Left lung (tissue), 14 donors: ENCODE measurements at places on chromosomes 16 and 17. TPM values are rescaled to one million over a fixed set of nuclear protein-coding genes. Genes with fewer than 3 reads are reported as not detected.

DNA sequence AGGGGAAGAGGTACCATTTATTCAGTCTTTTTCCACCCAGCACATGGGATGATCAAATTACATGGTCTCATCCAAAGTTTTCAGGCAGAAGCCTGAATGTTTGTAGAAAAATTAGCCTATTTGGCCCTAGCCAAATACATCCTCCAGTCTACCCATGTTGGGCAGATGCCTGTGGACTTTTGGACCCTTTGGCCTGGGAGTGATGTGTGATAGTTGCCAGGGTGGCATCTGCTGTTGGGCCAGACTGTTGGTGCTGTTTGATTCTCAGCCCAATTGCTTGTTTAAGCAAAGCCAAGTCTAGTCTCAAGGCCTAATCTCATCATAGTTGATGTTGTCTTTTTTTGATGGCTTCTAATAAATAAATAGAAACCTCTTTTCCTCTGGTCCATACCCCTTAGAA is 419.0 kb downstream of the CDH13 start:
- DNase-seq, result no peak

DNA sequence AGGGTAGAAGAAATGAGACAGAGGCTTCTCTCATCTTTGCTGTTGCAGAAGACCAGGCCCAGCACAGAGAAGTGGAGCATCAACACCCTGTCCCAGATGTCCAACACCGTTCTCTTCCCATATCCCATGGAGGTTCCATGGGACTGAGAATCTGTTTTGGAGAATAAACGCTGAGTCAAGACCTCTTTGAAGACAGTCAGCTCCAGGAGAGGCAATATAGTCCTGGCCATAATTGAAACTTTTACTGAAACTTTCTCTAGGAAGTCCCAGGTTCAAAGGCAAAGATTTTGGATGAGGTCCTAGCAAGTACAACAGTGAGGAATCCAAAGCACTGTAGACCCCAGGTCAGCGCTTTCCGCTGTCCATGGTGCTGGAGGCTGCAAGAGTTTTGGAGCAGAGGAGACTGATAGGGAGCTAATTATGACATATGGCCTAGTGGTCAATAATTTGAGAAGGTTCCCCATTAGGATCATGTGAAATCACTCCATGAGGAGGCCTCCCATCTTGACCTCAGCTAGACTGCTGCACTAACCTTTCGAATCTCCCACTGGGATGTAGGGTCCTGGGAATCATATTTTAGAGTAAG is 36.0 kb downstream of the OSBPL7 start:
- DNase-seq, result peak; percentile 52

Gene ZSCAN10
- not detected for total RNA-seq

DNA sequence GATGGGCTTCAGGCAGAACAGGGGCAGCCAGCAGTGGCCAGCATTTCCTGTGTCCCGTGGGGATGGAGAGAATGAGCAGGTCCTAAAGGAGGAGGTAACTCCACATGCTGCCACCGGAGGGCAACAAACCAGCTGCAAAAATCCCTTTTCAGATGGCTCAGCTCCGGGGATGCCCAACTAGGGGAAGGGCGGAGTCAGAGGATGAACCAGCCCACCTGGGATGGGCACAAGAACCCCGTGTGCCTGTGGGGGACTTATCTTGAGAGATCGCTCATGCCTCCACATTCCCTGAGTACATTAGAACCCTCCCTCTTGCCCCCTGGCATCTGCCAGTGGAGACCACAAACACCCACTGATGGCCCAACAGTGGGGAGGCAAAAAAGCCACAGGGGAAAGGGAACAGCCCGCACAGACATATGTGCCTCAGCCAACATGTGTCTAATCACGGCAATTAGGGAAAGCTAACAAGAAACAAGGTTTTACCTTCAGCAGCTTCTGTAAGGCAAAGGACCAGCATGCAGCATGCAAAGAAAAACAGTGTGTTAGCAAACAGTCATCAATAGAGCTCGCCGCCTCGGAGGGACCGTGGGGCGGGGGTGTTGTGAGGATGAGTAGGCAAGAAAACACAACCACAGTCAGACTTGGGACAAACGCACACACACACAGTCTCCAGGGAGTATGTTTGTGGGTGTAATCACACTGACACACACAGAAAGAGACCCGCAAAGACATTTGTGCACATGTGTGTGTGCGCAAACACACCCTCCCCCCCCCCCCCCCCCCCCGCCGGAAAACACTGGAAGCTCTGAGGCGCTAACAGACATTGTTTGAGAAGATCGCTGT is 64.0 kb downstream of the MYO18A start:
- no peak for DNase-seq

DNA sequence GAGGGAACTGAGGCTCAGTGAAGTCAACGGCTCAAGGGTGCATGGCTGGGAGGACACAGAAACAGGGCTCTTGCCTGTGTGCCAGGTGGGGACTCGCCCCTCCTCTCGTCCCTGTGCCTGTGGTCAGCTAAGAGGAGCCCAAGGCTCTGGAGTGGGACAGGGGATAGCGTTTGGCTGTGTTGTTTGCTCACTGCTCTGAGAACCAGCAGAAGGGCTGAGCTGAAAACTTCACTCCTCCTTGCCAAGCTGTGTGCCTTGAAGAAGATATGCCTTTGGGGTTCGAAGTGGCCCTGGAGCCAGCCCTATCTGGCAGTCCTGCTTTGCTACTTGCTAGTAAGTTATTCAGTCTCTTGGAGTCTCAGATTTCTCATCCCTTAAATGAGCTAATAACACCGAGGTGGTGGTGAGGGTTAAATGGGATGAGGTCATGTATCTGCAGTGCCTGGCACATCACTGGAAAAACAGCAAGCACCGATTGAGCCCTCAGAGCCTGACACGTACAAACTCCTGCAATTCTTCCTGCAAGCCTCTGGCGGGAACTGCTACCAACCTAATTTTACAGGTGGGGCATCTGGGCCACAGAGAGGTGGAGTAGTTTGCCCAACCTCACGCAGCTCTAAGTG is 17.7 kb downstream of the FOXL1 start:
- DNase-seq, result no peak

Gene SDK2
- 7.3 TPM for total RNA-seq

DNA sequence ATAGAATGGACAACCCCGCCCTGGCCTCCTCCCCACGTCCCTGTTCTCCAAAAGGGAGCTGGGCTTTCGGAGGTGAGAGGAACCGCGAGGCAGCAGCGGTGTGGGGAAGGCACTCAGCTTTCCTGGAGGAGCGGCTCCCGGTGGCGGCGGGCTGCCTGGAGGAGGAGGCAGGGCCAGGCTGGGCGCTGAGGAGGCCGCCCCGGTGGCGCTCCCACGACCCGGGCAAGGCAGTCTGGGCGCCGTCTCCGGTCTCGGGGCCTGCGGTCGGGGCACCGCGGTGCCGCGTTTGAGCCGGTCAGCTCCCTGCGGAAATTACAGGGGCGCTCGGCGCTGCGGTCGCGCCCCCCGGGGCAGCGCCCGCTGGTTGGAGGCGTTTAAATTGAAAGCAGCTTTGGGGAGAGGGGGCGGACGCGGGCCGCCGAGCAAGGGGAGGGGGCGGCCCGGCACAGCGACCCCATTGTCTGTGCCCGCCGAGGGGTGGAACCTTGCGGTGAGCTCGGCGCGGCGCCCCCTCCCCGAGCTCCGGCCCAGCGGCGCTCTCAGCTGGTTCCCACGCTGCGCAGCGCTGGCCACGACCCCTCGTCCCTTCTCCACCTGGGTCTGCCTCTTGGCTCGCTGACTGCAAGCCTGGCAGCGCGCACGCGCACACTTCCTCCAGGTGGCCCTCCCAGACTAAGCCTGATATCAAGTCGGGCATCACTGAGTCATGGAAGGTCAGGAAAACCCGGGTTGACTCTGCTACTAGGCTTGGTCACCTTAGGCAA is 58.7 kb upstream of the DLX4 start:
- DNase-seq, result no peak

Gene GPRC5C
- total RNA-seq, result 107 TPM

- no peak for DNase-seq
Measured at GRCh38 chr16:69307856-69308255, 3.3 kb upstream of the VPS4A start.

GRCh38 chr16:65967376-65967775 is 399.1 kb upstream of the CDH5 start:
- no peak for DNase-seq

DNA sequence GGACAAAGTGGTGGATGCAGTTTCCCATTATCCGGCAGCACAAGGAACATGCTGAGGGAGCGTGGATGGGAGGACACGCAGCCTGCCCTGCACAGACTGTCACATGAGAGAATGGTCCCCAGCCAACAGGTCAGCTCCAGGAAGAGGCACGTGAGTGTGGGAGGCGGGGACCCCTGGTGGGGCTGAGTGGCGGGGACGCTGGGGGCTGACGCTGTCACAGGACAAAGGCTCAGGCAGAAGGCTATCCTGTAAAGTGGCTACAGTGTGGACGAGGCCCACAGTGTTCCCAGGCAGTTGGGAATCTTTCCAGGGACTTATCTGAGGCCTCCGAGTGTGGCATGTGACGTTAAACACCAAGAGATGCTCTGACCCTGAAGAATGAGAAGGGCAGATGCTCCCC is 30.4 kb downstream of the MBTPS1 start:
- no peak for DNase-seq

GRCh38 chr17:30965686-30966085 is 5.2 kb upstream of the RNF135 start:
- no peak for DNase-seq

Gene KIF19
- total RNA-seq, result not detected

DNA sequence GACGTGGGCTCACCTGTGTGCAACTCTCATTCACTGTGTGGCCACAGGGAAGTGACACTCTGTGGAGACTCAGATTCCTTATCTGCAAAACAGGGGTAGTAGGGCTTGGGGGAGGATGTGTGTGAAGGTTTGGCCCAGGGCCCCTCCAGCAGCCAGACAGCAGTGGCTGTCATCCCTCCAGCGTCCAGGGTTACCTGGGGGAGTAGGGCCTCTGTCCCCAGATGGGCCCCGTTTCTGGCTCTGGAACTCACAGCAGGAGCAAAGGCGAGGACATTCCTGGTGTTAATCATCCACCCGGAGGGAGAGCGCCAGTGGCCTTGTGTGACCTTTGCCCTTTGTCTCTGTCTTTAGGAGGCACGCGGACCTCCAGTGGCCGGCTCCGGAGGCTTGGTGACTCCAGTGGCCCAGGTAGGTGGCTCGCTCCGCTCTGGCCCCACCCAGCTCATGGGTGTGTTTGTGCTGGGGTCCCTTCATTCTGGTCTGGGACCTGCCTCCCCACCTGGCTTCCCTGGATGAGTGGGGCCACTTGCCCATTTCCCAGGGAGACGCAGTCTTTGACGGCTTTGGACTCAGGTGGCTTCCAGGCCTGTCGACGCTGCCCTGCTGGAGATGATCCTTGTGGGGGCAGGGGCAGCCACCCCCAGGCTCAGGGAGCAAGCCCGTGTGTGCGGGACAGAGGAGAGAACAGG is 166.2 kb downstream of the SEC14L1 start:
- no peak for DNase-seq

GRCh38 chr16:81405702-81406113 is 38.9 kb upstream of the CMIP start:
- DNase-seq, result no peak

Gene GPS2
- 48.2 TPM for total RNA-seq

Gene TBC1D3K
- total RNA-seq, result not detected

GRCh38 chr17:82985973-82986372 is 93.4 kb upstream of the METRNL start:
- DNase-seq, result peak; percentile 46

DNA sequence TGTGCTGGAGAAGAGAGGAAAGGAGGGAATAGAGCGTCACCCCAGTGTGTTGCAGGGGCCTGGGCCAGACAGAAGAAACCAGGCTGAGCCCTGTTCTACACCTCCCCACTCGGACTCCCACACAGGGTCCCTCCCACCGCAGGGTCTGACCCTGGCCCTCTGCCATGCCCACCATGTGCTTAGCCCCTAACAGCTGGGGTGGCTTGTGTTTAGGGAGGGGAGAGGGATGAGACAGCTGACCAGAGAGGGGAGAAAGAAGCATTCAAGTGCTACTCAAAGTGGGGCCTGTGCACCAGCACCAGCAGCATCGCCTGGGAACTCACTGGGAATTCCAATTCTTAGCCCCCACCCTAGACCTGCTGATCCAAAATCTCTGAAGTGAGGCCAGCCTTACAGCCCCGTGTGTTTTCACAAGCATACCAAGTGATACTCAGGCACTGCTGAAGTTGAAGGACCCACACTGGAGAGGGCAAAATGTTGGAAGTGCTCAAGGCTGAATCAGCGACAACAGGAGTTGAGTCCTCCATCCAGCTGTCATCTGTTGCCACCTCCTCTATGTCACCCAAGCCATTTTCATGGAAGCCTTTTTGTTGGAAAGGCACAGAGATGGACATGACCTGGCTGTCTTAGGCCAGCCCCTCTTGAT is 47.0 kb downstream of the FZD2 start:
- DNase-seq, result no peak

Gene ZC3H18
- 48.2 TPM for total RNA-seq

Gene EMC6
- total RNA-seq, result 33.0 TPM

GRCh38 chr17:307741-308507 is 44.7 kb downstream of the RPH3AL start:
- DNase-seq, result peak; percentile 17

Gene EVPLL
- total RNA-seq, result 3.1 TPM

GRCh38 chr16:56625943-56626654 is 518 bp downstream of the MT1E start:
- no peak for DNase-seq

DNA sequence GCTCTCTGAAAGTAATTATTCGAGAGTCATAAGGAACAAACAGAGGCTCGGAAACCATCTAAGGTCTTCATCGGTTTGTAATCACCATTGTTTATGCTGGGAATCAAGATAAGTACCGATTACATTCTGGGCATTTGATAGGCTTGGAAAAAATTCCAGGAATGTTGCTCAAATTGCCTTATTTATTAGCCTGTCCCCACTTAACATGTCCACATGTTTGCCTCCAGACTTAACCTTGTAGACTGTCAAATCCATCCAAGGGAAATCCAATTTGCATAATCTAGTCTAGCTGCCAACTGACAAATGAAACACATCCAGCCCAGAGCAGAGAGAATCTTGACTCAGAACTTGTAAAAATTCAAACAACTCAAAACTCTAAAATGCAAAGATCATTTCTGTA is 51.3 kb upstream of the TMC5 start:
- DNase-seq, result no peak

Gene TBC1D3C
- total RNA-seq, result not detected

DNA sequence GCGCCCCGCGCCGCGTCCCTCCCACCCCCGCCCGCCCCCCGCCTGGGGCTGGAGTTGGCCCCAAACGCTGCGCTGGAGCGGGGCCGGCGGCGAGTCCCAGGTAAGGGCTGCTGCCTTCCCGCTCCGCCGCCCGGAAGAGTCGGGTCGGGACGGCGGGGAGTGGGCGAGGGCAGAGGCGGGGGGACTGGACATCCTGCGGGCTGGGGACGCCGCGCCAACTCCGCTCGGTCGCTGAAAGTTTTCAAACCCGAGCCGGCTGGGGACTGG is 469 bp downstream of the GPRC5C start:
- DNase-seq, result peak; percentile 38

DNA sequence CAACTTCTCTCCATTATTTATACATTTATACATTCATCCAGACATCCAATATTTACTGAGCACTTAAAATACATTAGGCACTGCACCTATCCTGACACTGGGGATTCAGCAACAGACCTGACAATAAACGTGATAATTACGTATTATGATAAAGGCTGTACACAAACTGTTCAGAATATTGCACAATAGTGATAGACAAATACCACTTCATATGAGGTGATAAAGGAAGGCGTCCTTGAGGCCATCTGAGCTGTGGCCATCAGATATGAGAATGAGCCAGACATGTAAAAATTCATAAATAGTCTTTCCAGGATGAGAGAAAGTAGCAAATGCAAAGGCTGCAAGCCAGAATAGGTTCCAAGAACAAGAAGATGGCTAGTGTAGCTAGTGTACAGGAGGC is 8.6 kb downstream of the USP32 start:
- no peak for DNase-seq

GRCh38 chr17:65985571-65985970 is 206.4 kb downstream of the CEP112 start:
- no peak for DNase-seq

GRCh38 chr16:75479421-75479990 is 15.0 kb upstream of the TMEM170A start:
- no peak for DNase-seq

Gene KIF2B
- not detected for total RNA-seq
